ENCODE measurements at places on chromosomes 16 and 17.

- DNase-seq: no peak
Observed at GRCh38 chr17:61383689-61384201, 15.9 kb upstream of the TBX2 start.

DNA sequence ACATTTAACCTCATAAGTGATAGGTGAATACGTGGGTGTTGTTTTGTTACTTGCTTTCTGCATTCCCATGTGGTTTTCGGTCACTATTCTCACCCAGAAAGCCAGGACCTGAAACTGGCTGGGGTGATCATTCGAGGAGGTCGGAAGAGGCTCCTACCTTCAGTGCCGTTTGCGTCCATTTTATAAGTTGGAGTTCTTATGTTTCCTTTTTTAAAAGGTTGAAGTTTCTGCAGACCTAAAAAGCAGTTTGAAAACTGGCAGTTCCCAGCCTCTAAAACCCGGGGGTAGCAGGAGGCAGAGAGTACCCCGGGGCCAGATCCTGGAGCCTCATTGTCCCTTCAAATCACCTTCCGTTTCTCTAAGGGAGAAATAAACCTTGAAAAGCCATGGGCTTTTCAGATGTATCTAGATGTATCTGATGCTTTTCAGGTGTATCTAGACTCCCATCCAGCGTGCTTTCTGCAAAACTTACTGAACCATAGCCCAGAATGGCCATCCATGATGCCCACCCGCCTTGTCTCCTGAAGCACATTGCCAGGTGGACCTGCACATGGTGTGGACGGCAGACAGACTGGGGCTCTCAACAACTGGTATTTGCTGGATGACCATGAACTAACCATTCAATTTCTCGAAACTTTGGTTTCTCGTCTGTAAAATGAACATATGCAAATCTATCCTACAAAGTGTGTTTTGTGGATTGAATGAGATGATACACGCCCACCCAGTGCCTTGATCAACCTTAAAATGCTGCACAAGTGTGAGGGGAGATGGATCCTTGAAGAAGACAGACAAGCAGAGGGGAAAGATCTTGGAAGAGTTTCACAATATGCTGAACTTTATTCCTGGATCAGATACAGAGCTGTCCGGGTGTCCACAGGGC is 1.3 kb downstream of the NLRC5 start:
- no peak for DNase-seq

DNA sequence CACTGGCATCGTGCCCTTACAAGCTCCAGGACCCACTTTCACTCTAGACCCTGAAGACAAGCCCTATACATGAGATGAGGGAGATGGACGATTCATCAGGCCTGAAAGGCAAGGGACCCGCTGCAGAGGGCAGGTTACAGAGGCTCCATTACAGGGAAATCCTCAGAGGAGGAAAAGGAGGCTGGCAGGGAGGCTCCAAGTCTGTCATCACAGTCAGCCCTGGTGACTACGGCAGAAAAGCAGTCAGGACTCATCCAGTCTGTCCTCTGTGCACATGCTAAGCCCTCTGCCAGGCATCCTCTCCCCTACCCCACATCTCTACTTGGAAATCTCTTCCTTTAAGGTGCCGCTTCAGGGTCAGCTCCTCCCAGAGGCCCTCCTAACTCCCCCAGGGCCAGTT is 197.7 kb upstream of the CDH5 start:
- DNase-seq: no peak

DNA sequence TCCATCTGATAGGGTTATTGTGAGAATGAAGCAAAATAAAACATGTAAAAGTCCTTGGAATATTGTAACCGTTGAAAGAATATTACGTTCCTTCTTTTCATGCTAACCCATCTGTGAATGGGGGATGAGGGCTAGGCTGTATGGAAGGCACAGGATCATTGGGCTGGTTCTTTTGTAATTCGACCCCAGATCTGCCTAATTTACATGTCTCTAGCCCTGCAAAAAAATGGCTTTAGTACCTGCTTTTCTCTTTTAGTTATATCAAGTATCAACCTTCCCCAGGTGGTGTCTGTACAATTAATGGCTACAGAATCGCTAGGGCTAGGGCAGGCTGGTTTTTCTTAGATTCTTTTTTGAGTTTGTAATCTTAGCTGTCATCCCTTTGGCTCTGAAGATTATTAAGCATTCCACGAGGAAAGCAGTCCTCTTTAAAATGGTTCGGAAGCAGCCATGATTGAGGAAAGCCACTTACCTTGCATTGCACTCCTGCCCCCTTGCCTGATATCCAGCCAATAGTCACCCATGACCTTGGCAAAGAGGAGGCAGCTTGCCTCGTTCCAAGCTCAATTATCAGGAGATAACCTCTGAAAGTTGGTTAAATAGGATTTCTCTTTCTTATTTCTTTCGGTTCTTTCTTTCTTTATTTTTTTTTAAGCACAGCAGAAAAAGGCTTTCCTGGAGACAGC is 153.9 kb upstream of the ZKSCAN2 start:
- no peak for DNase-seq

- DNase-seq: peak; percentile 60
Observed at GRCh38 chr16:71499775-71500364, 10.7 kb upstream of the ZNF19 start.

DNA sequence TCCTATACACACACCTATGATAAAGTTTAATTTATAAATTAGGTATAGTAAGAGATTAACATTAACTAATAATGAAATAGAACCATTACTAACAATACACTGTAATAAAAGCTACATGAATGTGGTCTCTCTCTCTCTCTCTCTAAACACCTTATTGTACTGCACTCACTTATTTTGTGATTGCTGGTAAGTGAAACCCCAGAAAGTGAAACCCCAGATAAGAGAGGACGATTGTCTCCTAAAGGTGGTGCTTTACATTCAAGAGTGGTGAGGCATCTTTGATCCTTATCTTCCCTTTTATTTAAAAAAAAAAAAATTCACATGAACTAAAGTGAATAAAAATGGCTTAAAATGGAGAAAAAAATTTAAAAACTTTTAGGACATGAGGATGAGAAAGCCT is 80.1 kb upstream of the TRAP1 start:
- DNase-seq: no peak

DNA sequence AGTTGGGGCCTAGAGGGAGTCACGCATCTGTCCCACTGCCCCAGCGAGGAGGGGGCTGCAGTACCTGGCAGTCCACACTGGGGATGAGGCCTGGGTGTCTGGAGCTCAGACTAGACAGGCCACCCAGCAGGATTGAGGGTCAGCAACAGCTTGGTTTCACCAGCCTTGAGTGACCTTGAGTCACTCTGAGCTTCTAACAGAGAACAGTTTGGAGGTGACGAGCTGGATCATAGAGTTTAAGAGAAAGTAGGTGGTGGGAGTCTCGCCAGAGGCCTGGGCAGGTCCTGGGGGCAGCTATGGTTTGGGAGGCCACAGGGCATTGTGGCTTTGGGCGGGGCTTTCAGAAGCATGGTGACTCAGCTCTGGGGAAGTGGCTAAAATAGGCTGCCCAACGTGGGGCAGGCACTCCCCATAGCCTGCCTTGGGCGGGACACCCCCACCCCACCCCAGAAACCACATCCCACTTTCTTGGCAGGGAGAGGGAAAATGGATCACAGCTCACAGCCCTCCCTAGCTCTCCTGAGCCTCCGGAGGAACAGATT is 20.5 kb downstream of the CDC42EP4 start:
- no peak for DNase-seq

DNA sequence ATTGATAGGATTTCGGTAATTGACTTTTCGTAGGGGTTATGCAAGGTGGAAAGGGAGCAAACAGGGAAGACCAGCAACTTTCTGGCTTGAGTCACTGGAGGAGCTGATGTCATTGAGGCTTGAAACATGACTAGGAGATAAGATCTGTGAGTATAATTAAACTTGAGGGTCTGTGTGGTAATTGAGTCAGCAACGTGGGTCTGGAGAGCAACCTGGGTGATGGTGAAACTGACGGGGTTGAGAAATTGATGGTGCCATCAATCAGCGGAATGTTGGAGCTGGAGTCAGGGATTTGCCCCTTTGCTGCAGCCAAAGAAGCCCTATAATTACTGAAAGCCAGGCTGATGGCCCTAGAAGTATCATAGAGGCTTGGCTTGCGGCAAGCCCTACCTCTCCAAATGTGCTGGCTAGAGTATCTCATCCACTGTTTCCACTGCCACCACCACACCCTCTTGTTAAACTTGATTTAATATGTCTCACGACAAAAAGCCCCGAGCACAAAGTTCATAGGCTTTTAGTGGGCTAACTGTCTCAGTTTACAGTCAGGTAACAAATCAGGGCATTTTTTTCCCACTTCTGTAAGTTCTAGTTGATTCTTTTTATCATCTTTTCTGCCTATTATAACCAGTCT is 186.9 kb upstream of the ELAC2 start:
- DNase-seq: no peak

GRCh38 chr17:35064516-35065215 is 1.2 kb upstream of the RFFL start:
- no peak for DNase-seq

- no peak for DNase-seq
Observed at GRCh38 chr16:67241008-67241900, 6.0 kb downstream of the FHOD1 start.

GRCh38 chr17:30545024-30545423 is 67.8 kb downstream of the GOSR1 start:
- no peak for DNase-seq

DNA sequence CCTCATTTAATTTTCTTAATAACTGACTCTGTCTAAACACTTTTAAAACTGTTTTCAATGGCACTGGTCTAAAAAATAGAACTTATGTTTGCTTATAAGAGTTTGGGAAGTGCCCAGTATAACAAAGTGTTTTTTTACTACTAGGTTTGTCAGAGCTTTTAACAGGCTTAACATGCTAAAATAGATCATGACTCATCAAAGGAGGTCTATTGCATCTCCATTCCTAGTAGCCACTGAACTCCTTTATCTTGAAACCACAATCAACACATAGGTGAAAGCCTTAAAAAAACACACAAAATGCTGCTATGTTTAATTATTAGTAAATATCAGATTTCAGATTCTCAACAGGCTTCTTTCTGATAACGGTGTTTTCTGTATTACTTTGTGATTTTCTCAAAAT is 196.4 kb upstream of the KIF2B start:
- no peak for DNase-seq

DNA sequence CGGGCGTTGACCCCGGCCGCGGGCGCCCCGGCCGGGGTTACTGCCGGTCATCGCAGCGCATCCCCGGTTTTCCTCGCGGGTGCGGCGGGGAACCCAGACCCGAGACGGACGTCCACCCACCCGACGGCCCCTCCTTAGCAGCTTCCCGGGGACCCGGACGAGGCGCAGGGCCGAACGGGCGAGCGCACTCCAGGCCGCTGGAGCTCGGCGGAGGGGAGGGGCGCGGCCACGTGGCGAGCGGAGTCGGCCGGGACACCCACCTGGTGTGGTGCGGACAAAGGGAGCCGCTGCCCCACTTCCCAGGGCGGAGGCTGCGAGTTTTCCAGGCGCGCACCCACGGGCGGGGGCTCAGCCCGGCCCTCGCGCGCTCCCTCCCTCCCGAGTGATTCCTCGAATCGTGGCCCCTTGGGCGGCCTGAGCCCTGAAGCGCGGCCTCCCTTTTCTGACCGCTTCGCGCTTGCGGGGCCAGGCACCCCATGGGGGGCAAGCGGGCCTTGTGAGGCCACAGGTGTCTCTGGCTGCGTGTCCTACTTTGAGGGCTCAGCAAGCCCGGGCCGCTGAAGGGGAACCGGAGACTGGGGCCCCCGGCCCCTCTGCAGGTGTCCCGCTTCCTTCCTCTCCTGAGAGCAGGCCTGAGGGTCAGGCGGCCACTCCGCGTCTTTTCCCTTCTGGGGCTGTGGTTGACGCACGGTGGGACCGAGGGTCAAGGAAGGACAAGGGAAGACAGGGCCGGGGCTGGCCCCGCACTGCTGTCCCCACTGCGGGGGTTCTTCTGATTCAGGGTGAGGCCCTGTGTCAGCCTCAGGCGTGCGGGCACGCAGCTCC is 1.1 kb upstream of the FASN start:
- peak; percentile 22 for DNase-seq

- DNase-seq: peak; percentile 92
Observed at GRCh38 chr16:53372992-53373871, 61.0 kb upstream of the RBL2 start.

GRCh38 chr17:65657251-65657828 is 95.9 kb upstream of the AXIN2 start:
- no peak for DNase-seq

- DNase-seq: no peak
Observed at GRCh38 chr17:17156511-17156910, 49.6 kb downstream of the PLD6 start.

- no peak for DNase-seq
Observed at GRCh38 chr17:9862949-9863348, 37.2 kb downstream of the GLP2R start.

DNA sequence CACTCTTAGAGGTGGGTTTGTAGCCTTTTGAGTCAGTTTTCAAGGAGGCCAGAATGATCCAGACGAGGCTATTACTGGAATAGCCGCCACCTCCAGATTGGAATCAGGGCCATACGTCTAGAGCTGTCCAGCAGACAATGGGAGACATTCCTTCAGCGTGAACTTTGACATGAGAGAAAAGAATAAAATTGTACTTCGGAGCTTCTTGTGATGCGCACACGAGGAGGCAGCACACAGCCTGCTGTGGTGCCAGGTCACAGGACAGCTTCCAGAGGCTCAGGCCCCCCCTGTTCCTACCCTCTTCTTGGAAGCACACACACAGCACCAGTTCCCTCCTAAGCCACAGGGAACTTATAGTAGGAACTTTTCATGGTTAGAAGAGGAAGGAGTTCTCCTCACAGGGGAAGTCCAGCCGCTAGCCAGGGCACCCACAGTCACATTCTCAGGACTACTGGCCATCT is 81.0 kb downstream of the VPS53 start:
- DNase-seq: no peak

DNA sequence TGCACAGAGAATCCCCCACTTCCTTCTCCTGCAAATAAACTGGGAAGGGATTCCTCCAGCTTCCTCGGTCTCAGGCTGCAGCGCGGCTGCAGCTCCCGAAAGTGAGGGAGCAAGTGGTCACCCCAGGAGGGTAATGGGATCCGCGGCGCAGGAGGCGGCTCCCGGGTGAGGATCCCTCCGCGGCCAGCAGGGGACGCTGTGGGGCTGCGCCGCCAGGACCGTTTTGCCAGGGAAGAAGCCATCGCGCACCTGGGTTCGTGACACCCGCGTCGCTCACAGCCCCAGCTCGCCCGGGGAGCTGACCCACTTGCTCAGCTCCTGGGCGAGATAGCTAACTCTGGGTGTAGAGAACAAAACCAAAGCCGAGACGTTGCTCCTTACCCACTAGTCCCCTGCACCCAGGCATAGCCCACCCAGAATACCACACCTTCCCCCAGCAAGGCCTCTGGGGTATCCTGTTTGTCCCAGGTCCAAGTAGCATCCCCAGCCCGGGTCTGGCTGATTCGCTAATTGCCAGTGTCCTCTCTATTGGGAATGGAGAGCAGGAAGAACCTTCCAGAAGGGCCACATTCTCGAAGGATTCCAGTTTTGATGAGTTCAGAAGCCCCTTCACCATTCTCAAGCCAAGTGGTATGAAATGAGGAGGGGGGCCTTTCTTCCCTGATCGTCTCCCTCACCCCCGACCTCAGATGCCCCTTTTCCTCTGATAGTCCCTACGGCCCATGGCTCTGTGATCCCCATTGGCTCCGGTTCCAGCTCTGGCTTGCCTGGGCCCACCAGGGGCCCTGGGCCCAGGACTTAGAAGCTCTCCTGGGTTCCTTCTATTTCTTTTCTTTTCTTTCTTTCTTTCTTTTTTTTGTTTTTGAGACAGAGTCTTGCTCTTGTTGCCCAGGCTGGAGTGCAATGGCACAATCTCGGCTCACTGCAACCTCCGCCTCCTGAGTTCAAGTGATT is 14.1 kb downstream of the CYGB start:
- peak; percentile 88 for DNase-seq

- DNase-seq: peak; percentile 5
Observed at GRCh38 chr16:82456683-82457082, 170.1 kb upstream of the CDH13 start.

- DNase-seq: no peak
Observed at GRCh38 chr16:24653725-24654124, 75.7 kb upstream of the TNRC6A start.

Measured in CD4-positive, alpha-beta T cell treated with Interleukin-6 for 4 hours (primary cell).